Type B pancreatic cell (in vitro differentiated cells): ENCODE measurements at places on chromosomes 7 and 10. TPM values are rescaled to one million over a fixed set of nuclear protein-coding genes. Genes with fewer than 3 reads are reported as not detected.
A peak's percentile ranks its signal among the peaks of the same experiment; 100 is the strongest.

The ATG9B gene
- total RNA-seq = 33.8 and 53.2 TPM in 2 replicates

The AGR2 gene
- 116 and 179 TPM in 2 replicates for total RNA-seq

The CACNA2D1 gene
- 21.5 and 29.2 TPM in 2 replicates for total RNA-seq

The MSMB gene
- 5.6 and 7.7 TPM in 2 replicates for total RNA-seq

The ERVW-1 gene
- total RNA-seq = 0.12 and 1.2 TPM in 2 replicates

The SH2D4B gene
- 0.07 and 0.10 TPM in 2 replicates for total RNA-seq

The TCAF1 gene
- 50.0 and 71.2 TPM in 2 replicates for total RNA-seq

DNA sequence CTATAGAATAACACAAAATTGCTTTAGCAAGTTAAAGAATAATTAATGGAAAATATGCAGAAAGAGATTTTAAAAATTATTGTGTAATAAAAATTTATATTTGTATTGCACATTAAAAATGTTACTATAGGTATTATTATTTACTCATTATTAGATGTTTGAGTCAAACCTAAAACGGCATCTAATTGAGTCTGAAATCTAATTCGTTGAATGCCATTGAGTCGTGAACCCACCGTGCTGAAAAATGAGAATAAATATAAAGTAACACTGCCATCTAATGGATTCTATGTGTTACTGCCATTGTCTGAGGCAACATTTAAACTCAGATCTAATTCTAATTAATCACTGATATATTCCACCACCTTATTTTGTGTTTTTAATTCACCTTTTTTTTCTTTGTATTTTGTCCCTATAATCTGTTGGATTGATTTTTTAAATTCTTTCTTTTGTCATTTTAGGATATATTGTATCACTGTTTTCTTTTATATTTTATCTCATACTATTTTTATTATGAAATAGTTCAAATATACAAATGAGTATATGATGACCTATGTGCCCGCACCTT, 62.2 kb downstream of the SAMD9 start:
- H3K27me3 ChIP-seq = peaks cover 12% of the 10 kb centered on the region
- no peak overlapping the region for H3K27ac ChIP-seq
- H3K36me3 ChIP-seq = no peaks in the 10 kb centered on the region
- no peaks in the 10 kb centered on the region for H3K4me1 ChIP-seq
- no peak for DNase-seq

DNA sequence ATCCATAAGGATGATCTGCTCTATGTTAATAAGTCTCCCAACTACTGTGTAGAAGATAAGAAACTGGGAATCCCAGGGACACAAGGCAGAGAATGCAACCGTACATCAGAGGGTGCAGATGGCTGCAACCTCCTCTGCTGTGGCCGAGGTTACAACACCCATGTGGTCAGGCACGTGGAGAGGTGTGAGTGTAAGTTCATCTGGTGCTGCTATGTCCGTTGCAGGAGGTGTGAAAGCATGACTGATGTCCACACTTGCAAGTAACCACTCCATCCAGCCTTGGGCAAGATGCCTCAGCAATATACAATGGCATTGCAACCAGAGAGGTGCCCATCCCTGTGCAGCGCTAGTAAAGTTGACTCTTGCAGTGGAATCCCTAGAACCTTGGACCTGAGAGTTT, 10.3 kb downstream of the WNT16 start:
- no peaks in the 10 kb centered on the region for H3K36me3 ChIP-seq
- H3K27ac ChIP-seq = no peak overlapping the region
- no peak for DNase-seq

DNA sequence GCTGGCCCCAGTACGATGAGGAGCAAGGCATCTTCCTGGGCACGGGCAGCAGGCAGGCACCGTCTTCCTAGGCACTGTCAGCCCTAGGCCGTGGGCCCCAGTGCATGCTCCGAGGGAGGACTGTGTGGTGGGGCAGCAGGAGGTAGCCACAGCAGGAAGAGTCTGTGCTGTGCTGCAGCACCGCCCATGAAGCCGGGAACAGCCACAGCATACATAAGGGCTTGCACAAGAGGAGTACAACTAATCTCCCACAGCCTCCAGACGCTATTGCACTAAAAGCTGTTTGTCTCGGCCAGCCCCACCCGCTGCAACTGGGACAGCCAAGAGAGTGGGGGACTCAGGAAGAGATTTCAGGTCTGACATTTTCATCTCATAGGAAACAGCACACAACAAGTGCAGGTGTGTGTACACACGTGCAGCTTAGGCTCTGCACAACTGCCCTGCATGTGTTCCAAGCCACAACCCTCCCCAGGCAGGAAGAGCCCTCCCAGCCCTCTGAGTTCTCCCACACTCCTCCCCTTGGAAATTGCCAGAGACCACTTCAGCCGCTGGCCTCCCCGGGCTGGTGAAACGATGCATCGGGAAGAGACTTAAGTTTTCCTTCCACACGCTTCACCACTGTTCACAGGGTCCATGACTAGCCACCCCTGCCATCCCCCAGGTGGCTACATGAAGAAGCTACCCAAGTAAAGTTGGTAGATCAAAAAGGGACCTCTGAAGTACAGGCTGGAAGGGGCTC, 88.1 kb upstream of the DDC start:
- peaks cover 10% of the 10 kb centered on the region for H3K36me3 ChIP-seq
- no peak overlapping the region for H3K4me3 ChIP-seq
- no peak overlapping the region for H3K27ac ChIP-seq
- no peaks in the 10 kb centered on the region for H3K27me3 ChIP-seq

- H3K27me3 ChIP-seq = no peaks in the 10 kb centered on the region
- no peak overlapping the region for H3K4me3 ChIP-seq
- no peaks in the 10 kb centered on the region for H3K36me3 ChIP-seq
- no peak overlapping the region for H3K27ac ChIP-seq
Observed at GRCh38 chr10:27330074-27330473, 89.5 kb upstream of the ACBD5 start.

DNA sequence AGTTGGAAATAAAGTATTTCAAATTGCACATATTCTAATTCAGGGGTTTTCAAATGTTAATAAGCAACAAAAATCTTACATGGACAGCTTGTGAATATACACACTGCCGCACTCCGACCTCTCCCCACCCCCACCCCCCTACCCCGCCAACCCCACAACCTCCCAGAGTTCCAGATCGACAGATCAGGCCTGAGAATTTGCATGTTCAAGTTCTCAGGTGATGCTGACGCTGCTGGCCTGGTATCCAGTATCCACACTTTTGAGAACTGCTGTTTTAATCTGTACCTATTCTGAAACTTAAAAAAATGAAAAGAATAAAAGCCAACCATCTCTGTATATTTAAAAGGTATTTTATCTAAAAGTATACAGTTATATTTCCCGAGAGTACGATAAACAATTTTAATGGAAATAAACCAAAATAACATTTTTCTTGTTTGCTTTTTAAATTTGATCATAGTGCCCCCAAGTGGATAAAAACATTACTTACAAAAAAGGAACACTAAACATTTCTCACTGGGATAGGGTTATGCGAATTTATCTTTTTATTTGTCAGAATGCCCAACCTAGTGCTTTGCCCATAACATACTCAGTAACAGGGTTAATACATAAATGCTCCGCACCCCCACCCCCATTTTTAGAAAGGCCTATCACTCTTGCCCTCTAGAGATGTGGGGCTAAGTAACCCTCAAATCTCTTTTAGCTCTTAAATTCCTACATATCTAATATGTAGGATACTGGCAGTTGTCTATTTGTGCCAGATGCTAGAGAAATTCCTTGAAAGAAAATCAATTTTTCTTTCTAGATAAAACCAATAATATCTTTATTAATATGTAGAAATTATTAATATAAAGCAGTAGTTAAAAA, 166.3 kb downstream of the RNF133 start:
- no peak overlapping the region for H3K4me3 ChIP-seq
- no peaks in the 10 kb centered on the region for H3K36me3 ChIP-seq
- no peak for DNase-seq
- H3K4me1 ChIP-seq = peaks cover 5% of the 10 kb centered on the region
- H3K27ac ChIP-seq = no peak overlapping the region

DNA sequence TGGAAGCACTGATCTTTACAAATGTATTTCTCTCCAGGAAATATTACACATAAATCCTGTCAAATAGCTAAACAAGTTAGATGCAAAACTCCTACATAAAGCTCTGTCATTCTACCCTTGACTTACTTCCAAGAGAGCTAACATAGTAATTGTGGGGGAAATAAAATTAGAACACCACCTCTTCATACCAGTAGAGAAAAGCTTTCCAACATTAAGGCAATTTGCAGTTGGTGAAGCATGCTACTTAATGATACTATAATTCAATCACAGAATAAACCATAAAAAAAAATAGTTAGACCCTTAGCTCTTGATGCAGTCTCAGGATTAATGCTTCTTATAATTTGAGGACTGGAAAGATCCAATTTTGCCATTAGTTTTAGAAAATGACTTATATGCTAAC, 35.2 kb downstream of the SEMA3A start:
- no peak for DNase-seq
- peaks cover 3% of the 10 kb centered on the region for H3K36me3 ChIP-seq
- no peak overlapping the region for H3K4me3 ChIP-seq
- H3K4me1 ChIP-seq = peaks cover 17% of the 10 kb centered on the region

DNA sequence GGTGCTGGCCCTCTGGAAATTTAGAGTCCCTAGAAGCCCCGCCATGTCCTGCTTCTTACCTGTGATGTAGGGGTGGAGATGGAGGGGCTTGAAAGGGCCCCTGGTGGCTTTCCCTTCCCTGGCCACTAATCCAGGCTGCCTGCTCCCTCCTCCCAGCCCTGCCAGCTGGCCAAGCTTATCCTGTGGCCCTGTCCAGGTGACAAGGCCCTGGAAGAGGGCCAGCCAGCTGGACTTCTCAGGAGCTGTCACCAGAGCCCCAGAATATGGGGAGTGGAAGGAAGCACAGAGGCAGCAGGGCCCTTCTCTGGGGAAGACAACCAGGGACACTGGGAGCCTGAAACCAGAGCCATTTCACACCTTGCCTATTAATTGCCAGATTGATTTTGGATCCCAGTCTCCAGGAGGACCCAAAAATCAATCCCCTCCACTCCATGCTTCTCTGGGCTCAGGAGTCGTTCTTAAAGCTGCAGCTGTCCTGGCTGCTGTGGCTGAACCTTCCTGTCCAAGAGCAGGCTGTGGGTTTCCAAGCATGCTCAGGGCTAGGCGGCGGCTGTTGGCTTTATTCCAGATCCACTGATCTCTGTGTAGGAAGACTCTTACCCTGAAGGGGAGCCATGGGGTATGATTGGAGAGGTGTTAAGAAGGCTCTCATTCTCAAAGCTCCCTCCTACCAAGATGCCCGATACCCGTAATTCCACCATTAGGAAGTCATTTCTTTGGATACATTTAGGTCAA, 52.6 kb upstream of the PCBD1 start:
- no peak overlapping the region for H3K4me3 ChIP-seq
- H3K27me3 ChIP-seq = peaks cover 13% of the 10 kb centered on the region
- no peak for DNase-seq
- H3K27ac ChIP-seq = no peak overlapping the region
- no peaks in the 10 kb centered on the region for H3K36me3 ChIP-seq

GRCh38 chr10:78794736-78795455, 273.9 kb upstream of the ZMIZ1 start:
- H3K4me1 ChIP-seq = peaks cover 4% of the 10 kb centered on the region
- peaks cover 6% of the 10 kb centered on the region for H3K27me3 ChIP-seq
- no peak overlapping the region for H3K27ac ChIP-seq
- DNase-seq = no peak
- no peak overlapping the region for H3K4me3 ChIP-seq

DNA sequence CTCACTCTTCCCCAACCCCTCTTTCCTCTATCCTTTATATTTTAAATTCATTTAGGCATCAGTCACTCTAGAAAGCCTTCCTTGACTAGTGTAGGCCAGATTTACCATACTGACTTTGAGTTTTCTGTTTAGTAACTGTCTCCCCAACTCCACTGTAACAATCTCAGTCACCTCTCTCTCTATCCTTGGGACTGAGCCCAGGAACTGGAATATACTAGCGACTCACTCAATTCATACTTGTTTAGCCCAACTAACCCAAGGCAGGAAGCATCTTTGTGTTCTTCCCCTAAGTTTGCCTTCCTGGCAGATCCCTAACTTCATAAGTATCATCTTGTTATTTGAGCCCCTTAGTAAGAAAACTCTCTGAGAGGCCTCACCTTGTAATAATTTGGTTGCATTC, 19.1 kb downstream of the PLCE1 start:
- H3K4me3 ChIP-seq = no peak overlapping the region
- peak overlapping the region; percentile 11 for H3K27ac ChIP-seq
- H3K4me1 ChIP-seq = no peaks in the 10 kb centered on the region
- no peaks in the 10 kb centered on the region for H3K27me3 ChIP-seq

DNA sequence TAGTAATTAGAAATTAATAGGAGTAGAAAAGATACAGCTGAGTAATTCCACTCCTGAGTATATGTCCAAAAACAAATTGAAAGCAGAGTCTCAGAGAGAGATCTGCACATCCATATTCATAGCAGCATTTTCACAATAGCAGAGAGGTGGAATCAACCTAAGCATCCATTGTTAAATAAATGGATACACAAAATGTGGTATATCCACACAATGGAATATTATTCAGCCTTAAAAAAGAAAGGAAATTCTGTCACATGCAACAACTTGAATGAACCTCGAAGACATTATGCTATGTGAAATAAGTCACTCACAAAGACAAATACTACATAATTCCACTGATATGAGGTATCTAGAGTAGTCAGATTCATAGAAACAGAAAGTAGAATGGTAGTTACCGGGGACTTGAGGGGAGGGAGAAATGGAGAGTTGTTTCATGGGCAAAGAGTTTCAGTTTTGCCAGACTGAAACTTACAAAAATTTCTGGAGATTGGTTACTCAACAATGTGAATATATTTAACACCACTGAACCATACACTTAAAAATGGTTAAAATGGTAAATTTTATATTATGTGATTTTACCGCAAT, 18.4 kb downstream of the VTI1A start:
- no peak for DNase-seq
- no peaks in the 10 kb centered on the region for H3K27me3 ChIP-seq
- no peak overlapping the region for H3K4me3 ChIP-seq
- peaks cover 33% of the 10 kb centered on the region for H3K36me3 ChIP-seq

DNA sequence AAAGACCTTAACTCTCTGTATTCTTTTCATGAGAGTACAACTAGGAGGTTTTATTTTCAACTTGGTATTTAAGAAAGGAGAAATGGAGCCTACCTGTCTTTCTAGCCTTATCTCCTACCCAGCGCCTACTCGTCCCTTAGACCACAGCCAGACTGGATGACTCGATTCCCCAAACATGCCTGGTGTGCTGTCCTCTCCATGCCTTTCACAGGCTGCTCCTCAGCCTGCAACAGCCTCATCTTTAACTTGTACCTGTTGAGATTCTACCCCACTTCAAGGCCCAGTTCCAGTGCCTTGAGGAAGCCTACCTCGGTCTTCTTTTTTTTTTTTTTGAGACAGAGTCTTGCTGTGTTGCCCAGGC, 29.4 kb downstream of the CPA1 start:
- DNase-seq = no peak
- peaks cover 13% of the 10 kb centered on the region for H3K36me3 ChIP-seq
- H3K4me1 ChIP-seq = peaks cover 48% of the 10 kb centered on the region
